ENCODE measurements at places on chromosomes 16 and 17.

DNA sequence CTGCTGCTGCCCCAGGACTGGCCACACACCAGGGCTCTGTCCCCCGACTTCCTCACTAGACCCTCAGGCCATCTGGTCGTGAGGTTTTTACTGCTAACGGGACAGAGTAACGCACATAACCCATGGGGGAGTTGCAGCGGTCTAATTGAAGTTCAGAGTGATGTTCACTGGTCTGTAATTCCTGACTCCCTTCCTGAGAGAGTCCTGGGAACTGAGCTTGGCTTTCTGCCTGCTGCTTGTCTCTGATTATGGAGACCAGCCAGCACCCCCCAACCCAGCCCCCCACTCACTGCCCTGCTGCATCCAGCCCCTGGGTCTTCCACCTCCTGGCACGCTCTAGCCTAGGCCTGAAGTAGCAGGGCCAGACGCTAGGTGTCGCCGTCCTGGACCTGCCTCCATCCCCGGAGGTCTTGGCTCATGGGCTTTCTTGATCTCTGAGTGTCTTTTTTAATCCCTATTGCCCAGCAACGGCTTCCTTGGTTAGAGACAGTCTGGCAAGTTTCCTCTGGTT lies 192.9 kb downstream of the CCDC182 start:
- peak; percentile 21 for DNase-seq

GRCh38 chr17:77790143-77790829 lies 168.2 kb upstream of the TNRC6C start:
- DNase-seq, result no peak

DNA sequence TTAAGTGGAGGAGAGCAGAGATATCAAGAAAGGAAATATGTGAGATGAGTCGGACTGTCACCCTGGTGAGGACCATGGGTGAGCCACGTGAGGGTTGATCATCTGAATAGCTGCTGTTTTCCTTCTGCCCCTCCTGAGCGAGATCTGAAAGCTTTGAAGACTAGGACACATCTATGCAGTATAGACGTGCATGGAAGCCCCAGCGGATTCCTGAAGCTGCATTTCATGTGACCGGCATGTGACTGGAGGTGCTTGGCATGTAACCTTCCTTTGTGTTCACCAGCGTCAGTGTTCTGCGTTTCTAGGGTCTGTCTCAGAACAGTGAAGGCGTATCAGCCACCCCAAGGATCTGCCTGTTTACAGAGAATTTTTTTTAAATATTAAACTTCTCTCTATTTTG lies 75.1 kb downstream of the MSI2 start:
- DNase-seq, result no peak

DNA sequence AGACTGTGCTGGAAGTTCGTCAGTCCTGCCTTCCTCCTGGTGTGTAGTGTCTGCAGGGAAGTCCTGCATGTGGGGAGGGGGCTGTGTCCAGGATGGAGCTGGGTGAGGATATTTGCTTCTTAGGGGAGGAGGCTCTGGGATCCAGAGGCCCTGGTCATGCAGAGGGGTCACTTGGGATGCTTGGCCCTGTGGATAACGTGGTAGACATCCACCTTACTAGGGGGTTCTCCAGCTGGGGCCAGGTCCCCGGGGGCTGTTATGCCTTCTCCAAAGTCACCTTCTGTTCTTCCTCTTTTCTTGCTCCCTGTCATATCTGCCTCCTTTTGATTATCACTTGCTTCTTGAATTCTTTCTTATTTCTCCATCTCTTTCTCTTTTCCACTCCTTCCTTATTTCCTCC lies 43.8 kb downstream of the SLC6A2 start:
- DNase-seq, result no peak

DNA sequence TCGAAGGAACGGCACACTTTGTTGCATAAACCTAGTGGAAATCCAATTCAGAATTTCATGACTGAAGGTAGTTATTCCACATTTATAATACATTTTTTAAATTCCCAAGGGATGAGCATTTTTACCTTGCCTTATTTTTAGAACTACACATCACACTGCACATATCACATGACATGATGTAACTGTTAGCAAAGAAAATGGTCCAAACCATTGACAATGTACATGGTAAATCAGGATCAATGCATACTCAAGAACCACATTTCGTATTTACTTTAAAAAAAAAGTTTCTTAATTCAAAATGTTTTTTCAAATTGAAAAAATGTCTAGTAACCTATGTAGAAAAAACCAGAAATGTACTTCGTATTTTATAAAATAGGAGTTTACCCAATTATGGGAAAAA lies 2.5 kb downstream of the KANSL1 start:
- no peak for DNase-seq

GRCh38 chr16:54657058-54657708 lies 273.5 kb upstream of the IRX5 start:
- no peak for DNase-seq

DNA sequence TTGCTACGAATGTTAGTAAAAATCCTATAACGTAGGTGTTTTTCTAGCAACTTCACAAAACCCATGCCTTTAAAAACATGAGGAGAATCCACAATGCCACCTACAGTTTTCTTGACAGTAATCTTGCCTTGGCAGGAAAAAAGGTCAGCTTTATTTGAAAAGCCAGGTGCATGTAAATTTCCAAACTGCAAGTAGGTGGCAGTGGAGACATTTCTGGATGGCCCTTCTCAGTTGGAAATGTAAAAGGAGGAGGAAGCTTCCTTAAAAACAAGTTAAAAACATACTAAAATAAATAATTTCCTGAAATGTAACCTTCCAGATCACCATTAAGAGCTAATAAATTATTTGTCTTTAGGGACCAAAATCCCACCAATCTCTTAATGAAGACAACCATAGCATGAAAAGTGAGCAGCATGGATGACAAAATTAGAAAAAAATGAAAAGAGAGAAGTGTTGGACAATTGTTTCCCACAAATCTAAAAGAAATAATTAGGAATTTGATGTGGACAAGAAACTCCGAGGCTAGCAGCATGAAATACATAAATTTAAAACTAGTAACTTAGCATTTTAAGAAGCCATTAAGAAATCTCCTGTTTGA lies 152.2 kb downstream of the SNX11 start:
- DNase-seq, result no peak

- no peak for DNase-seq
Measured at GRCh38 chr16:54112451-54113206, 174.0 kb downstream of the IRX3 start.

DNA sequence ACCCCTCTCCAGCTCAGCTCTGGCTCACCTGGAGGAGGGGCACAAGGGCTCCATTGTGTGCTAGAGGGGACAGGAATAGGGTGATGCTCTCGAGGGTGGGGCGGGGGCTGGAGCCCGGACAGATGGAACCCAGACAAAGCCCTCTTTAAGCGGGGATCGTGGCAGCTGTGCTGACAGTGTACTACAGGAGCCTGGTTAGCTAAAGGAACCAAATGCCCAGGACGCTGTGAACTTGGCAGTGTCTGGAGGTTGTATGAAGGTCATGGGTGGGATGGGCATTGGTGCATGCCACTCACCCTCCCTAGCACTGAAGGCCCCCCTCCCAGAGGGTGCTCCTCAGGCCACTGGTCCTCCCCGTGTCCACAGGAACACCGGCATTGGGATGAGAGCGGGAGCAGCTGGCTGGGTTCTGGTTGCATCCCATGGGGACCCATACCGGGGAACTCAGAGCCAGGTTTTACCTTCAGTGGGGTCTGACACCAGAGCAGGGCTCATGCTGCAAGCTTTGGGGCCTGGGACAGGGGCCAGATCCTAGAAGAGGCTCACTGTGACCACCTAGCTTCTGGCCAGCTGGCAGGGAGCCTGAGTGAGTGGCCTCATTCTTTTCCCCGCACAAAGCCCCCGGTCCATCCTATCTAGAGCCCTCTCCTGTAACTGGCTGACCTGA lies 11.9 kb downstream of the KIF19 start:
- DNase-seq, result no peak

GRCh38 chr17:7897773-7898172 lies 9.2 kb downstream of the CHD3 start:
- no peak for DNase-seq

GRCh38 chr16:2089706-2090480 lies 42.1 kb downstream of the TSC2 start:
- DNase-seq, result no peak

- no peak for DNase-seq
Measured at GRCh38 chr16:51464996-51465395, 313.9 kb upstream of the SALL1 start.
